Stimulated activated naive B cell treated with anti-CD40 and anti-IgM and Interleukin-4, amounts not matched to agents 10 μg/mL and 1 μg/mL and 100 μg/mL, for 72 hours (primary cell): ENCODE measurements at places on chromosomes 11 and 22.

DNA sequence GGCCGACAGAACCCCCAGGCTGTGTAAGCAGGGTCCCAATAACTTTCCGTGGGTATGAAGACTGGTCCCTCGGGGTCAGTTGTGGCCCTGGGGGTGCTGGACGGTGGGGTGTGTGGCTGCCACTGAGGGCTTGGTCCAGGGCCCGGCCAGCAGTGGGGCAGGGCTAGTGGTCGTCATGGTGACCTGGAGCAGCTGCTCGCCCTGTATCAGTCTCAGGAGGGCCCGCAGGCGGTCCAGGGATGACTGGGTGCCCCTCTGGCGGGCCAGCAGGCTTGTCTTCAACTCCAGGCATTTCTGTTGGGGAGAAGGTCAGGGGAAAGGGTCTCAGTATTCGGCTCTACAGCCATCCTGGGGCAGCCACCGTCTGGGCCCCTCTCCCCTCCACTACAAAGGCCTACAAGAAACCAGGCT, 126.8 kb downstream of the PHF21B start:
- no peaks in the 10 kb centered on the region for H3K36me3 ChIP-seq
- no peak overlapping the region for H3K4me3 ChIP-seq
- no peaks in the 10 kb centered on the region for H3K4me1 ChIP-seq
- H3K27me3 ChIP-seq, result peaks cover 3% of the 10 kb centered on the region

DNA sequence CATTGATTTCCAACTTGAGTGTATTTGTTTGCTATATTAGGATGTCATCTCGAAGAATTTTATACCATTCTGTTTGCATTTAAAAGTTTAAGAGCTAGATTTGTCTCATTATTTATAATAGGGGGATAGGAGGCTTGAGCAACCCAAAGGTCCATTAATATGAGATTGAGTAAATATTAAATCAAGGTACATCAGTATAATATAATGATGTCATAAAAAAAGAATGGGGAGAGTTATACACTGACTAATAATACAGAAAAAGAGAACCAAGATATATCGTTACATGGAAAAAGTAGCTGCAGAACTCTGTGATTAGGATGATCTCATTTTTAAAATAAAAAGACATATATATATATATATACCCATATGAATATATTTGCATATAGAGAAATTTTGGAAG, 19.4 kb downstream of the SPA17 start:
- DNase-seq, result no peak
- H3K4me1 ChIP-seq, result no peaks in the 10 kb centered on the region
- no peak overlapping the region for H3K4me3 ChIP-seq
- H3K27ac ChIP-seq, result no peak overlapping the region

- H3K36me3 ChIP-seq, result no peaks in the 10 kb centered on the region
- DNase-seq, result no peak
- H3K27ac ChIP-seq, result no peak overlapping the region
- H3K27me3 ChIP-seq, result peaks cover 29% of the 10 kb centered on the region
These were observed 11.1 kb downstream of the C11orf91 start for GRCh38 chr11:33689501-33689900.

DNA sequence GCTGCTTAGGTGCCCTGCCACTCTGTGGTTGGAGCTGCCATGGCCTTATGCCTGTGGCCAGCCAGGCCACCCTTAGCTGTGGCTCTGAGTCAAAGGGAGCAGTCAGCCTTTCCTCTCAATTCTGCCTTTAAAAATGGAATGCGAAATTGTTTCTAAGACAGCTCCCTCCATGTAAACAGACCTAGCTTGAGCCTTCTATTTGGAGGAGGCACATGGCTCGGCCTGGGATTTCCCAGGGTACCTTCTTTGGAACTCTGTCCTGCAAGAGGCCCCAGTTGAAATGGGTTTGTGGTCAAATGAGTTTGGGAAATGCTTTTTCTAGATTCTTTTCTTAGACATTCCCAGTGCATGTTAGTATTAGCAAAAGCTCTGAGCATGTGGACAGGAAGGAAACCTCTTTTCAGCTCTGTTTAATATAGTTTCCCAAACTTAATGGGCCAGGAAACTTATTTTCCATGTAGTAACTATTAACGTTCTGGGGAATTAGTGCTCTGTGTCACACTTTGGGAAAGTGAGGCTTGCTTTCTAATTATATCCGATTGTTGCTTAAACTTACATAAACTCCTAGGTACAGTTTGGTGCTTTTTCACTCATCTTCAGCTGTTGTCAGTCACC, 7.8 kb downstream of the PHOX2A start:
- DNase-seq, result no peak
- peaks cover 51% of the 10 kb centered on the region for H3K36me3 ChIP-seq
- peak overlapping the region; percentile 31 for H3K27ac ChIP-seq

GRCh38 chr11:8671193-8671612, 11.3 kb downstream of the TRIM66 start:
- no peaks in the 10 kb centered on the region for H3K27me3 ChIP-seq
- DNase-seq, result no peak
- H3K27ac ChIP-seq, result peak overlapping the region; percentile 14
- H3K36me3 ChIP-seq, result peaks cover 29% of the 10 kb centered on the region

DNA sequence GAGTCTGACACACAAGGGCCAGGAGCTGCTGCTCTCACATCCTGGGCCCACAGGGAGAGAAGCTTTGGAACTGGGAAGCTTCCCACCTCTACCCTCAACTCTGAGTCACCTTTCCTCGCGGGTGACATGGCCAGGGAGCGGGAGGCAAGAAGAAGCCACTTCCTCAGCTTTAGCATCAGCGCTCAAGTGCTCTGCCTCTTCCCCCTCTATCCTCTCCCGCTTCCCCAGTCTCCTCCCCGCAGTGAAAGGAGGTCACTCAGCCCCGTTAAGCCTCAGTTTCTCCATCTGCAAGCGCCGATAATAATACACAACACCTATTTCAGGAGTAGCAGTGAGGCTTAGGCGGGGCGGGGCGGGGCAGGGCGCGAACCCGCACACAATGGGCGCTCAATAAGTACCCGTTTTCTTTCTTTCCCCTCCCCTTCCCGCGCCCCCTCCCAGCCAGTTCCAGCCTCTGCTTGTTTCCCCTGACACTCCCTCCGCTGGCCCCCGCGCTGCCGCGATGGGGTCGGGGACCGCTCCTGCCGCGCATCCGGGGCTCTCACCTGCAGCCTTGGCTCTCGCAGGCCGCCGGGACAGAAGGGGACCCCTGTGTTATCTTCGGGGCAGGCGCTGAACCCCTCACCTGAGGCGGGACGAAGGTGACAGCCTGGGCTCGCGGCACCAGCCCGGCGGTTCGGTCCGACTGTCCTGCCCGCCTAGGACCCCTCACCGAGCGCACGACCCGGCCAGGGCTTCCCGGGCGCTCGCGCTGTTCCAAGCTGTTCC, 892 bp downstream of the GDPD5 start:
- DNase-seq, result no peak
- H3K4me1 ChIP-seq, result peaks cover 27% of the 10 kb centered on the region
- peak overlapping the region; percentile 79 for H3K4me3 ChIP-seq
- H3K27ac ChIP-seq, result no peak overlapping the region
- no peaks in the 10 kb centered on the region for H3K36me3 ChIP-seq

DNA sequence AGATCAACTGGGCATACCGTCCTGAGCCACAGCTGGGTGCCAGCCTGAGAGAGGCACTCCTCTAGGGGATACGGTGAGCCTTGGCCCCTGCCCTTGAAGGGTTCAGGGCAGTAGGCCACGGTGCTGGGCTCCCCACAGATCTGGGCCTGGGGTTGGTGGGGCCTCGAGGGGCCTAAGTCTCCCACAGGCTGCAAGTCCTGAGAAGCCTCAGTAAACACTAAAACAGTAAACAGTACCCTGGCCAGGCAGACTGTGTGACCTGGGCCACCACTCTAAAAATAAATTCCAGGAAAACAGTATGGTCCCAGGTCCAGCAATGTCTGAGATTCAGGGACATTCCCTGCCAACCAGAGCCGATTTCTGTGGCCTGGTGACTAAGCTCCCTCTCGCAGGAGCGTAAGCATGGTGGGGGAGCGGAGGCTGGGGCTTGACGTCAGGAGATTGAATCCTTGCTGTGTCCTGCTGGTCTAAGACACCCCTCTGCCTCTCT, 2.3 kb upstream of the RHOD start:
- peaks cover 37% of the 10 kb centered on the region for H3K27me3 ChIP-seq
- no peak for DNase-seq
- no peaks in the 10 kb centered on the region for H3K36me3 ChIP-seq
- H3K4me3 ChIP-seq, result no peak overlapping the region
- peaks cover 11% of the 10 kb centered on the region for H3K4me1 ChIP-seq

DNA sequence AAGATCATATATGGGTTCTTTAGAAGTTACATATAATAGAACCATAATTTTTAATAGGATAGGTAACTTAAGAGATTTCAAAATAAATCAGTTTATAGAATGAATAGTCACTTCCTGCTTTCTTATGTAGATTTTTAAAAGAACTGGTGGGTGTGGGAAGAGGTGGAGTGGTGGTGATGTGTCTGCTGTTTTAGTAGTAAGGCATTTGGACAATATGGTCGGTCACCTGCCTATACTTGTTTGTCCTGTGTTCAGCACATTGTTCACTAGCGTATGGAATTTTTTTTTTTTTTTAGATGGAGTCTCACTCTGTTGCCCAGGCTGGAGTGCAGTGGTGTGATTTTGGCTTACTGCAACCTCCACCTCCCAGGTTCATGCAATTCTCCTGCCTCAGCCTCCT, 39.3 kb downstream of the CCDC81 start:
- DNase-seq, result no peak
- no peaks in the 10 kb centered on the region for H3K27me3 ChIP-seq
- no peak overlapping the region for H3K27ac ChIP-seq
- H3K36me3 ChIP-seq, result peaks cover 21% of the 10 kb centered on the region

DNA sequence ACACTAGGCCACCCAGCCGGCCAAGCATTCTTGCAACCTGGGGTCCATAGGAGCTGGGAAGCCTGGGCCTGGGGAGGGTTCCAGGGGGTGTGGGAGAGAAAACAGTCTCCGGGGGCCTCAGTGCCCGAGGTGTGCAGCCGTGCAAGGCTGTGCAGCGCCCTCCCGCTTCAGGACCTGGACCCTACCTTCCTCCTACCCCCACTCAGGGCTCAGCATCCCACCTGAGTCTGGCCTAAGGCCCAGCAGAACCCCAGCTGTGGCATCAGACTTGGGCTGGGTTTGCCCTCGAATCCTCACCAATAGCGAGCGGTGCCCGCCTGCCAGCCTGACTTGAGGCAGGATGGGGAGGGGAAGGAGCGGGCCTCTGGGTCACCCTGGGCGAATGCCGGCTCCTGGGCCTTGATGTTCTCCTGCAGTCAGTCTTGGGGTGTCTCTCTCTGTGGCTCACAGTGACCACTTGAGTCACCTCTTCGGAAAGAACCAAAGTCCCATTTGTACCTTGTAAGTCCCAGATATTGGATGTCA, 53.6 kb upstream of the PPARA start:
- no peaks in the 10 kb centered on the region for H3K27me3 ChIP-seq
- H3K4me1 ChIP-seq, result no peaks in the 10 kb centered on the region
- H3K27ac ChIP-seq, result no peak overlapping the region
- peaks cover 4% of the 10 kb centered on the region for H3K36me3 ChIP-seq
- no peak overlapping the region for H3K4me3 ChIP-seq
- no peak for DNase-seq

GRCh38 chr11:12439615-12440014, 62.2 kb downstream of the PARVA start:
- H3K4me3 ChIP-seq, result no peak overlapping the region
- H3K4me1 ChIP-seq, result peaks cover 3% of the 10 kb centered on the region
- H3K27me3 ChIP-seq, result no peaks in the 10 kb centered on the region
- H3K27ac ChIP-seq, result no peak overlapping the region

DNA sequence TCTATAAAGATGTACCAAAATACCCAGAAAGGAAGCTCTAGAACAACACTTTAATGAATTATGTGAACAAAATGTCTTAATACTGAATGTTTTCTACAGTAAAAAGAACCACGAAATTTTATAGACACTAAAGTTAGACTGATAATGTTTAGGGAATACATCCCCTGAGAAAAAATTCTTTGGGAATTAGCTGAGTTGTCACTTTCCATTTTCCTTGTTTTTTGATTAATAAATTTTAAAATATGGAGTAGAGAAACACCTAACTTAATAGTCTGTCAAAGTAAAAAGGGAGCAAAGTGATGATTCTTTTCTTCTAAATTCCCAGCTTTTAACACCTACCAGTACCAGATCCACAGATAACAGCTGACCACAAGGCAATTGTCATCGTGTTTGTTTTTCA, 23.1 kb upstream of the SCN3B start:
- H3K4me1 ChIP-seq, result no peaks in the 10 kb centered on the region
- peaks cover 20% of the 10 kb centered on the region for H3K27me3 ChIP-seq
- no peak overlapping the region for H3K4me3 ChIP-seq
- DNase-seq, result no peak
- H3K36me3 ChIP-seq, result no peaks in the 10 kb centered on the region

GRCh38 chr11:114319716-114320328, 23.6 kb downstream of the NNMT start:
- H3K4me3 ChIP-seq, result no peak overlapping the region
- no peaks in the 10 kb centered on the region for H3K4me1 ChIP-seq
- H3K36me3 ChIP-seq, result no peaks in the 10 kb centered on the region
- H3K27ac ChIP-seq, result no peak overlapping the region

DNA sequence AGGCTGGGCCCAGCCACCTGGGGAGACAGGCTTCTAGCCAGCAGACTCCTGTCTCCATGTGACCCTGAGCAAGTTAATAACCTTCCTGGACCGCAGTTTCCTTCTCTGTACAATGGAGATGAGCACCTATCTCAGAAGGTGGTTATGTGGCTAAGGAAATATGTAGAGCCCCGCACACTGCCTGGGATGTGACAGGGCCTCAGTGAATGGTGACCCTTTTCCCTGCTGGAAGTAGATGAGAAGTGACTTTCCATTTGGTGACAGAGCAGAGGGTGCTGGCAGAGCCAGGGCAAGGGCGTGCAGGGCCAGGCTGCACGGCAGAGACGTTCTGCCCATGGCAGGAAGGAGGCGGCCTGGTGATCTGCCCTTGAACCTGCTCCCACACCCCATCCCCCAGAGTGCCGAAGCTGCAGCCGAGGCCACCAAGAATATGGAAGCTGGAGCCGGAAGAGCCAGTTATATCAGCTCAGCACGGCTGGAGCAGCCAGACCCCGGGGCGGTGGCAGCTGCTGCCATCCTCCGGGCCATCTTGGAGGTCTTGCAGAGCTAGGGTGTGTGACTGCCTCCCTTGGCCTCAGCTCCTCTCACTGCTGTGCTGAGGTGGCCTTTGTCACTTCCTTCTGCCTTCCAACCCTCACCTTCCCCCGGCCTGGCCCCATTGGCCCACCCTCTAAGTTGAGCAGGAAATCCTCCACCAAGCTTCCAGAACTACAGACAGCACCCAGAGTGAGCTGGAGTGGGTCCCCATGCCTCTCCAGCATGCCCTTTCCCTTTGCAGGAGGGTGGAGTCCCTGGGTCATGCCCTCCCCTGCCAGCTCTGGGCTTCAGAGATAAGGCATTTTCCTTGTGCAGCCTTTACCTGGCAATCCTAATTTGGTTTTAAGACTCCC, 13.2 kb downstream of the TKFC start:
- H3K36me3 ChIP-seq, result peaks cover 61% of the 10 kb centered on the region
- H3K4me1 ChIP-seq, result peaks cover 59% of the 10 kb centered on the region
- no peak for DNase-seq
- peak overlapping the region; percentile 78 for H3K27ac ChIP-seq

GRCh38 chr22:22916215-22916951, 28.8 kb downstream of the IGLL5 start:
- peaks cover 17% of the 10 kb centered on the region for H3K36me3 ChIP-seq
- H3K27ac ChIP-seq, result no peak overlapping the region
- H3K4me1 ChIP-seq, result peaks cover 100% of the 10 kb centered on the region
- no peak for DNase-seq
- H3K4me3 ChIP-seq, result no peak overlapping the region
- H3K27me3 ChIP-seq, result no peaks in the 10 kb centered on the region

- H3K4me1 ChIP-seq, result no peaks in the 10 kb centered on the region
- no peak for DNase-seq
- H3K4me3 ChIP-seq, result no peak overlapping the region
- H3K36me3 ChIP-seq, result no peaks in the 10 kb centered on the region
These were observed 203.4 kb downstream of the CADM1 start for GRCh38 chr11:115300660-115301428.

GRCh38 chr11:57311109-57311936, 13.4 kb downstream of the TNKS1BP1 start:
- DNase-seq, result peak; percentile 37
- peaks cover 32% of the 10 kb centered on the region for H3K36me3 ChIP-seq
- peaks cover 4% of the 10 kb centered on the region for H3K27me3 ChIP-seq
- H3K4me1 ChIP-seq, result peaks cover 24% of the 10 kb centered on the region
